ENCODE measurements at places on chromosomes 5 and 9.
A peak's percentile ranks its signal among the peaks of the same experiment; 100 is the strongest.

DNA sequence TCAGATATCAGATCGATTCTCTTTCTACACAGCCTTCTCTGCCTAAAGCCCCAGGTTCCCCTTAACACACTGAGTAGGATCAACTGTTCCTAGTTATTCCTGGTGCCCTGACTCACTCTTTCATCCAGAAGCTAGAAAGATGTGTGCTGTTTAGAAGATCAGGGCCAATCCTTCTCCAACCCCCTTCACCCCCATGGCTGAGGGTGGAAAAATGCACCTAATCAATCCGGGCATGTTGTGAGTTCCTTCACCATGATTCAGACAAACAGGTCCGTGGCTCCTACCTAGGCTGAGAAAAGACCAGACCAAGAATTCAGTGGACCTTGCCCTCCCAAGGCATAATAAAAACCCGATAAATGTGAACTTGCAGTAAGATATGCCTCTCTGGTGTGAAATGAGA, 85.4 kb upstream of the EQTN start:
- no peak for DNase-seq

- no peak for DNase-seq
Measured at GRCh38 chr5:134784241-134784920, 25.8 kb downstream of the DDX46 start.

DNA sequence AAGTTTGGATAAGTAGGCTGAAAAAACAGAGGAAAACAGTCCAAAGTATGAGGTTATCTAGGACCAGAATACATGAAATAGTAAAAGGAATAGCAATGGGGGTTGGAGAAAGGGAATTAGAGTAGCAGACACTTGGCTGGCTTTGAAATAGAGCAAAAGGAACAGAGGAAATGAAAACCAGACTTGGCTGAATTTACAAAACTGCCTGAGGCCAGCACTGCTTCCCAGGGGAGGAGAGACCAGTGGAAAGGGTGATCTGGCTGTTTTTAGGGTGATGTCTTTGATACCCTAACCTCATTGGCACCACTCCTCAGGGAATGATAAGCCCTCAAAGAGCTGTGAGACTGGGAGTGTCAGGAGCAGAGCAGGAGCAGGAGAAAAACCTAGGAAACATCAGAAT, 413.4 kb upstream of the SLC30A5 start:
- no peak for DNase-seq

GRCh38 chr5:32241034-32241783, 67.1 kb upstream of the GOLPH3 start:
- no peak for DNase-seq

GRCh38 chr5:154236-154635, 37.1 kb upstream of the LRRC14B start:
- peak; percentile 67 for DNase-seq

GRCh38 chr5:133478199-133478985, 133.9 kb downstream of the FSTL4 start:
- DNase-seq, result no peak

DNA sequence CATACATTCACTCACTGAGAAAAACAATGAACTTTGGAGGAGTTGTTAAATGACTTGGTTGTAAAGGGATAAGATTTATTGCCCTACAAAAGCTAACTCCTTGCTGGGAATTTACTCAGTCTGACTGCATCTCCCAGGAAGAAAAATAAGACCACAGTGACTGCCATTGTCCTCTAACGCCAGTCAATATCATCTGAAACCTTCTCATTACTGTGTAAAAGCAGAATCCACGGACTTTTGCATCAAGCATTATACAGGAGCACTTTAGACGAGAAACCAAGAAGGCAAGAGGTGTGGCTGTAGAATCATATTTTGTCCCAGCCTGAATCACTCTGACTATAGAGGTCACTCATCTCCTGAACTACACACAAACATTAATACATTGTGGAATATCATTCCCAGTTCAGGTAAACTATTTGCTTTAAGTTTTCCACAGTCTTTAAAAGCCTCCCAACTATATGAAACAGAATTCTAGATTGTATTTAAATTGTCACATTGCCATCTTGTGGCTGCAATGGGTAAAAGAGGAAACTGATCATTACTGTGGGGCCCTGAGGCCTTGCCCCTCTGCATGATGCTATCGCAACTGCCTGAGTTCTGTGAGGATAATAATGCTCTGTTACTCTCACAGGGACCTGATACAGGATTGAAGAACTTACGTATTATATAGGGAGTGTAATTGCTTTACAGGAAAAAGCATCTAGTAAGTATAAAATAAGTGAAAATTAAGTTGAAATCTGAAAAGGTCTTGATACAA, 142.9 kb downstream of the SLCO4C1 start:
- DNase-seq, result peak; percentile 56

DNA sequence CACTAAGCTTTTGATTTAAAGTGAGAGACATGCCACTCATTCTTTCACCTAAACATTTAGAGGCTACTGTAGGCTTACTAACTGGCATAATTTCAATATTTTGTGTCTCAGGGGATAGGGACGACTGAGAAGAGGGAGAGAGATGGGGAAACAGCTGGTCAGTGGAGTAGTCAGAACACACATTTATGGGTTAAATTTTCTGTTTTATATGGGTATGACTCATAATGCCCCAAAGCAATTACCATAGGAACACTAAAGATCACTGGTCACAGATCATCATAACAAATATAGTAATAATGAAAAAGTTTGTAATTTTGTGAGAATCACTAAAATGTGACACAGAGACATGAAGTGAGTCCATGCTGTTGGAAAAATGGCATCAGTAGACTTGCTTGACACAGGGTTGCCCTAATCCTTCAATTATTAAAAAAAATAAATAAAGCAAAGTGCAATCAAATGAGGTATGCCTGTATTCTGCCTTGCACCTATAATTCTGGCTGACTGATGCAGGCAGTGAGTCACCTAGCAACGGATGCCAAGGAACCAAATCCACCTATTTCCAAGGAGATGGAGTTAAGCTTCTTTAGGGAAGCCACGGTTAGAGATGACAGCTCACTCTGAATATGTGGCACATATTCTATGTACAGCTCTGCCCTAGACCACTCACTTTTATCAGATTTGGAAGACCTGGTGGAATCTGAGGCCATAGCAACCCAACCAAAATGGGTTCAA, 166.1 kb downstream of the MARCHF11 start:
- no peak for DNase-seq

GRCh38 chr5:173848986-173849596, 39.1 kb upstream of the CPEB4 start:
- no peak for DNase-seq

GRCh38 chr9:21974722-21975409, 19.3 kb downstream of the CDKN2A start:
- peak; percentile 93 for DNase-seq

DNA sequence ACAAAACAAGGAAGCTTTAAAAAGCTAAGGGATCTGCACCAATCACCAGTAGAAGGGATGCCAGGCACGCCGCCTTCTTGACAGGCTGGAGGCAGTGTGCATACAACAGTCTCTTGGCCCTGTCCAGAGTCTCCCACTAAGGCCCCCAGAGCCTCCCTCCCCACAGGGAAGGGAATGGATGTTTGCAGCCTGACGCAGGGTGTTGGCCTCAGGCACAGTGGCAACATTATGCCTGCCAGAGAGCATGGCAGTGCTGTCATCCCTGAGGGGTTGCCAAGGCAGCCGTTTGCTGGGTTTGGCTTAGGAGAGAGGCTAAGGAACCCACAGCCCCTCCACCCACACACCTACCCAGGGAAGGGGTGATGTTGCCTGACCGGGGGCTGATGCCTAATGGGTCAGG, 4.8 kb downstream of the HBEGF start:
- DNase-seq, result no peak

GRCh38 chr5:106376522-106376921, 1294.2 kb downstream of the EFNA5 start:
- no peak for DNase-seq

- peak; percentile 80 for DNase-seq
Measured at GRCh38 chr9:70413464-70413798, 1.0 kb downstream of the KLF9 start.

GRCh38 chr9:68552700-68553476, 12.2 kb upstream of the TMEM252 start:
- DNase-seq, result no peak

DNA sequence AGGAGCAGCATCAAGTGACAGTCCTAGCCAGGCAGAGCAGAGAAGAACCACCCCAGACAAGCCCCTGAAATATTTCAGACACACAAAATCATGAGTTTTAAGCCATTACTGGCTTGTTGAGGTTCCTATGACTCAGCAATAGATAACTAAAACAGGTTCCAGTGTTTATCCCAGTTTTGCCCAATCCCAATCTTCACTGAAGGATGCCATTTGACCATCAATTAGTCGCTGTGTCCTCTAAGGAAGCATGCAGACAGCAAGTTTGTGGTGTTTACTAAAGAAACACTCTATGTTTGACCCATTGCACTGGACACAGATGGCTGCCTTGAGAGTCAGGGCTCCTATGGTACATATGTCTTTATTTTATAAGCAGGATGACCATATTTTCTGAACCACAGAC, 186.7 kb downstream of the SYK start:
- no peak for DNase-seq

DNA sequence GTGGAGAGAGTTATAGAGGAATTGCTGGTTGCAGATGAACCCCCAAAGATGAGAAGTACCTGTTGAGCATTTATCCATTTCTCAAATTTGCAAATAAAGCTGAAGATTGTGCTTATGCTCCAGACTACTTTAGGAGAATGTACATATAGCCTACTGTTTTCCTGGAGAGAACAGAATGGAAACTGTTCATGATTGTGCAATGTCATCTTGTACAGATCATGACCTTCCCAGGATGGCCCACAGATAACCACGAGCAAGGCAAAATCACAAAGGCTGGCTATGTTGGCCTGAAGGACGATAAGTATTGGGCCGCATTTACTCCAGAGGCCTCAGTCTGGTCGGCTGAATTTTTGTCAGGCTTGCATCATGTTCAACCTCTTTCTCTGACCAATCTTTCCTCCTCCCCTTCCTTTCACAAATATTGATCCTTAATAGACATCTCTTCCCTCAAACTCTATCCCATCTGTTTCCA, 28.5 kb upstream of the RICTOR start:
- no peak for DNase-seq

DNA sequence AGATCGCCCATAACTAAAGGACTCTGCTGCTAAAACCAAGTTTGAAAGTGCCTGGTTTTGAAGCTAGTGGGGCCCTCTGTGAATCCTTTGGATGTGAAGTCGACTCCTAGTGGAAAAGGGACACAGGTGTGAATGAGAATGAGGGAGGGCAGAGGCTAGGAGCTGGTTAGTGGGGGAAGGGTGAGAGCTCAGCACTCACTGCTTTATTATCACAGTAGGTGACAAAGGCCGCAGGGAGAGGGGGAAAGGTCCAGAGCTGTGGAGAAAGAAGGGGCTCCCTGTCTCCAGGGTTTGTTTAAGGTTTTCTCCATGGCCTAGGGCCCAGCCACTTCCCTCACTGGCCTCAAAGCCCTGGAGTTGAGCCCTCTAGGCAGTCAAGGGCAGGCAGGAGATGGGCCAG, 3.5 kb downstream of the HDHD3 start:
- DNase-seq, result peak; percentile 40

GRCh38 chr9:23769307-23769935, 56.6 kb downstream of the ELAVL2 start:
- no peak for DNase-seq

- no peak for DNase-seq
Measured at GRCh38 chr5:114830114-114830513, 339.6 kb downstream of the TRIM36 start.

DNA sequence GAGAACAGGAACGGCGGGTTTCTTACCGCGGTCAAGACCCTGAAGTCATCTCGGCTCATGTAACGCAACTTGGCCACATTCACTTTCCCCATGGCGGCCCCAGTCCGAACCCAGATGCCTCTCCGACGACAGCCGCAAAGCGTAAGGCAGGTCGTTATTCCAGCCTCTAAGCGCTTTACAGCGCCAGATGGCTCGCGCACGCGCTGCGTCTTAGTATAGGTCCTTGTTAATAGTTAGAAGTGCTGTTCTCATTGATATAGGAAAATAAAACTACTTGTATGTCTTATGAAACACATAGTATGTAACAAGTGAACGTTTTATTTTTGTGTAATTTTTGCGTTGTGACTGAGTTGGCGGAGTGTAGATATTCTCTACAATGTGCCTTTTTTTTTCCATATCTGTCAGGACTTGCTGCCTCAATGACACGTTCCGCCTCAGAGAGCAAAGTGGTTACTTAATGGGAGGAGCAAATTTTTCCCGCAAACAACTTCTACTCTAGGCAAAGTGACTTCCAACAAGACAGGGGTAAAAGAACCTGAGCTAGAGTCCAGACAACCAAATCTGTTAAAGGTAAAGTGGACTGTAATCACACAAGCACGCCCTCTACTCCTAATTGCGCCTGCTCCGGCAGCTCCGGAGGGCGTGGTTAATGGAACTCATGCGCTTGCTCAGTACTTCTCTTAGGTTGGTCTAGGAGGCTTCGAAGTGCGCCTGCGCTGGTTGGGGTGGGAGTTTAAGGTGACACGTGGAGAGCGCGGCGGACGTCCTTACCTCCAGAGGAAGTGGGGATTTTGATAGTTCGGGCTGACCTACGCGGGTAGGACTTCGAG, at the start of gene RIOK2:
Gene RIOK2 (minus strand): TSS at position 148 of the 830 bp plus-strand sequence. CDS start 56 bp downstream, at position 92.
- peak; percentile 58 for DNase-seq

DNA sequence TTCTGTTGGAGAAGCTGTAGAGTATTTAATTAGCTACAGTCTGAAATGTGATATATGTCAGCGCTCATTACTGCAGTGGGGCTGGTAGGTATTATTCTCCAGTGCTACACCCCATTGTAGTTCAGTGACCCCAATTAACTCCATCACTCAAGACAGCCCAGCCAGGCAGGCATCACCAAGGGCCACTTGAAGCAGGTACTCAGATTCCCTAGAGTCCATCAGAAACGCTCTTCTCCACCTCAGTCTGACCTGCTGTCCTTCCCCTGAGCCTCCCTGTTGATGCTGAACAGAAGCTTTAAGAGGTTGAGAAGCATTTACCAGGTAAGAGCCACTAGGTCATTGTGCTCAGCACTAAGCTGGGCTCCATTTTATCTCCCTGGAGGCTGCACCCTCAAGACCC, 71.8 kb downstream of the GALNT10 start:
- no peak for DNase-seq

GRCh38 chr5:129743541-129744187, 4.2 kb upstream of the MINAR2 start:
- DNase-seq, result no peak

GRCh38 chr5:39178171-39178570, 41.2 kb downstream of the FYB1 start:
- no peak for DNase-seq

- DNase-seq, result no peak
Measured at GRCh38 chr5:176614805-176615478, 5.0 kb upstream of the GPRIN1 start.

GRCh38 chr9:117101008-117101407, 313.8 kb downstream of the ASTN2 start:
- DNase-seq, result no peak
